Midbrain (tissue), 1 donor: ENCODE measurements at places on chromosomes 11 and 22.

DNA sequence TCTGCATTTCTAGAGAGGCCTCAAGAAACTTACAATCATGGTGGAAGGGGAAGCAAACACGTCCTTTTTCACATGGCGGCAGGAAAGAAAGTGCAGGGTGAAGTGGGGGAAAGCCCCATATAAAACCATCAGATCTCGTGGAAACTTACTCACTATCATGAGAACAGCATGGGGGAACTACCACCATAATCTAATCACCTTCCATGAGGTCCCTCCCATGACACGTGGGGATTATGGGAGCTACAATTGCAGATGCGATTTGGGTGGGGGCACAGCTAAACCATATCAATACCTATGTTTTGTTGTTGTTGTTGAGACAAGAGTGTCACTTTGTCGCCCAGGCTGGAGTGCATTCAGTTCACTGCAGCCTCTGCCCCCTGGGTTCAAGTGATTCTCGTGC lies 29.9 kb downstream of the SFI1 start:
- no peak for DNase-seq

GRCh38 chr11:33893711-33894397 lies 2.0 kb upstream of the LMO2 start:
- peak; percentile 15 for DNase-seq

GRCh38 chr22:17570851-17571631 lies 7.7 kb downstream of the SLC25A18 start:
- DNase-seq: peak; percentile 82

DNA sequence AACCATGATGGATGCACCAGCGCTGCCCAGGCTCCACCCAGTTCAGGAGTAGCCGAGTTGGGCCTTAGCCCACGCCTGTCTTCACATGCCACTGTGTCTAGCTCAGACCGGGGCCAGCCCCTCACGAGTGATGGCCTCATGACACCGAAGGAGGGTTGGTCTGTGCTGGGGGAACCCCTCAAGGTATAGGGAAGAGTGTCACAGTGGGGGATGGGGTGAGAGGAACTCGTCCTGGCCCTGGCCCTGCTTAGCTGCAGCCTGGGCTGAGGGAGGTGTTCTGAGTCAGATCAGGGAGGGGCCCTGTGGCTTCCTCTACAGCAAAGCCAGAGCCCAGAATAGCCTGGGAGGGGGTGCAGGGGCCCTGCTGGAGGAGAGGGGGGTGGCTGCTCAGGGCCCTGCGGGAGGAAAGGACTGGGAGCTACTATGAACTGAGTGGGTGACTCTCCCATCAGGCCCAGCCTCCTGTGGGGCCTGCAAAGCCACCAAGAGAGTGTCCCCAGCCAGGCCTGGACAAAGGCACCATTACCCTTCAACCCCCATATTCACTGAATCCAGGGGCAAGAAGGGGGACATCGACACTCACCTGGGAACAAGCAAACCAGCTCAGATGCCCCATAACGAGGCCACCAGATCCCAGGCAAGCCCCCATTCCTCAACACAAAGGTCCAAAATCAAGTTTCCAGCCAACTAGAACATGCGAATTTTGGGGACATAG lies 41.2 kb downstream of the IGLL5 start:
- DNase-seq: no peak

- no peak for DNase-seq
Observed at GRCh38 chr22:36863979-36864378, 3.2 kb downstream of the NCF4 start.

DNA sequence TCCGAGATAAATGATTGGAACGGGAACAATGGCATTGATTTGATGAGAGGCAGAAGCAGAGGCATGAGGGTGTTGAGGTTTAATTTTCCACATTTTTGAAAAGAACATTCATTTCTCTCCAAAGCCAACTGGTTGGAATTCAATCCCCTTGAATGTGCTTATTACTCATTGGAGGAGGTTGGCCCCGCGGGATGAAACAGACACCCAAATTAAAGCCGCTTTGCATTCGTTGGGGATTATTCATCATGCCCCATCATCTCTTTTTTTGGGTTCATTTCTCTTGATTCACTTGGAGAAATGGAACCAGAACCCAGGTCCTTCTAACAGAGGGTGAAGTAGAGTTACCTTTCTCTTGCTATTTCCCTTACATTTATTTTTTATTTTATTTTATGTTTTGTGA lies 47.6 kb upstream of the PARVG start:
- no peak for DNase-seq

DNA sequence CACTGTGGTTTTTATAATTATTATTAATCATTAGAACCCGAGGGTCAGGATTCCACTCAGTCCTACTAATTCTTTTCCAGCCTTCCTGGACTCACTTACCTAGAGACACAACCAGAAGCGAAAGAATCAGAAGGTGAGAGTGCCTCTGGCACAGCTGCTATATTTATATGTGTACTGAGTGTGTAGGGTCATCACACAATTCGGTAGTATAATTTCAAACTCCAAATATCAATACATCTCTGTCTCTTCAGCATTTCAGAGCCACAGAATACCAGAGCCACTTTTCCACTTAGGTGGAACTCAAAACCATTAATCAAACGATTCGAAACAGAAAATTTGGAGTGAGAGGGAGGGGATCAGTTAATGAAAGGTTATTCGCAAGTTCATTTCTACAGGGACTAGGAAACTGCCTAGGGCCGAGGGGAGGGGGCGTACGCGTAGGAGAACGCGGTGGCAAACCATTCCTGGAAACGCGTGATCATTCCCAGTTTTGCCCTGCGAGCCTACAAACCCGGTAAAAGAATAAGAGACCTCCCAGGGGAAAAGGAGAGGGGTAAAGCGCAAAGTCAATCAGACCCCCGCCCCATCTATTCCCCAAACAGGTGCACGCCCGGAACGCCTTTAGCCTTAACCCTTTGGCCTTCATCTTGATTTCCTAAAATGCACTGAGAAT lies 5.4 kb downstream of the BSX start:
- DNase-seq: no peak

DNA sequence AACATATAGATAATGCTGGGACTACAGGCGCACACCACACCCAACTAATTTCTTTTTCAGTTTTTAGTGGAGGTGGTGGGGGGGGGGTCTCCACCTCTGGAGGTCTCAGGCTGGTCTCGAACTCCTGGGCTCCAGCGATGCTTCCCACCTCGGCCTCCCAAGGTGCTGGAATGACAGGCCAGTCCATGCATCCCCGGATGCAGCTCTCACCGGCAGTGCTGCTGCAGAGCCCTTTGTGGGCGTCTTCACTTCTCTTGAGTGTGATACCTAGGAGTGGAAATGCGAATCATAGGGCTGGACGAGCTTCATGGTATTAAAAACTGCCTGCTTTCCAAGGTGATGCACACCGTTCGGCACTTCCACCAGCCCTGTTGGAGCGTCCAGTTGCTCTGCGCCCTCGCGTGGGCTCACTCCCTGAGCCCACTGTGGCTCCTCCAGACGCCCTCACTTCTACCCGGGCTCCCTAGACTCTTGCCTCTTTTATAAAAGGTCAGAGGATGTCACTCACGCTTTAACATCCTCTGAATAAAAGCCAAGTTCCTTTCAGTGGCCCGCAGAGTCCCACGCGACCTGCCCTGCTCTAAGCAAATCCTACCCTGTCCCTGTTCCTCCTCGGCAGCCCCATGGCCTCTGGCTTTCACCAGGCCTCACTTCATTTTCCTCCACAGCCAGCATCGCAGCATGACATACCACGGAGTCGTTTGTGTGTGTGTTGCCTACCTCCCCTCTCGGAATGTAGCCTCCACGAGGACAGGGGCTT lies 837 bp upstream of the BID start:
- no peak for DNase-seq

DNA sequence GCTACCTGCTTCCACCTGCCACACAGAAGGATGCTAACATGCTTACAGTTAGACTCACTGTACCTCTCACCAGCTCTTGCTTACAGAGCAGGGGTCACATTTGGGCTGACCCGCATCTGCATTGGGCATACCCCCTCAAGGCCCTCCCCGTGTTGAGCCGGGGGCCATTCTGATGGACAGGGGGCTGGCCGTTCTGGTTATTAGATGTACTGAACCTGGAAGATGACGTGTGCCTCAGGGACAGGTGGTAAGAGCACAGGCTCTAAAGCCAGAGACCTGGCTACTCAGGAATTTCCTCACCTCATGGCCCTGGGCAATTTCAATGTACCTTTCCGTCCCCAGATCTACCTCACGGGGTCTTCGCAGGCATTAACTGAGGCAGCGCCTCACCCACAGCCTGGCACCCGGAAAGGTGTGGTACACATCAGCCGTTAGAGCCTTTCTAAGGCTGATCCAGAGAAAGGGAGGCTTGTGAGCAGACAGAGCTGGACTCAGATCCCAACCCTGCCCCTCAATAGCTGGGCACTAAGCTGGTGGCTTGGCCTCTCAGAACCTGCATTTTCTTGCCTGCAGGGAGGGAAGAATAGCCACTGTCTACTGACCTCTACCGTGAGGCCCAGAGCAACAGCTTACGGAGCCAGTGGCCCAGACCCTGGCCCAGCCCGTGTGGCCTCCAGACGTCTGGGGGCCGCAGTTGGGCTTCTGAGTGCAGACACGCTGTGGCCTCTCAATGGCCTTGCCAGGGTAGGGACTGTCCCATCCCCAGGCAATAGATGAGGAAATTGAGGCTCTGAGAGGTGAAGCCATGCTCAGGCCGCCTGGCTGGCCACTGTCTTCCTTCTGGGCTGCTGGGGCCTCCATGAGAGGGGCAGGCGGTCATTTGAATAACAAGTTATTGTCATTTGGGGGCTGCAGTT lies 100.6 kb downstream of the MORC2 start:
- no peak for DNase-seq

DNA sequence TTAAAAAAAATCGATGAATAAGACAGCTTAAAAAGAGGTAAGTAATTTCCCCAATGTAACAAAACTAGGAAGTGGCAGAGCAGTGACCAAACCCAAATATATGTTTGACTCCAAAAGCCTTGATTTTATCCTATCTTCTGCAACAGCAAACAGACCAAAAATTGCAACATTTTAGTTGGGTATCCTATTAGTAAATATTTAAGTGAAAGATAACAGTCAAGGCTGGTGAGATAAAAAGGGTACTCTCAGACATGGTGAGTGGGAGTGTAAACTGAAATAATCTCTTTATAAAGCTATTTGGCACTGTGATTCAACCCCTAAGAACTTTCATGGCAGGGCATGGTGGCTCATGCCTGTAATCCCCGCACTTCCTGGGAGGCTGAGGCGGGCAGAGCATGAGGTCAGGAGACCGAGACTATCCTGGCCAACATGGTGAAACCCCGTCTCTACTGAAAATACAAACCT lies 1.9 kb upstream of the RDX start:
- DNase-seq: no peak

DNA sequence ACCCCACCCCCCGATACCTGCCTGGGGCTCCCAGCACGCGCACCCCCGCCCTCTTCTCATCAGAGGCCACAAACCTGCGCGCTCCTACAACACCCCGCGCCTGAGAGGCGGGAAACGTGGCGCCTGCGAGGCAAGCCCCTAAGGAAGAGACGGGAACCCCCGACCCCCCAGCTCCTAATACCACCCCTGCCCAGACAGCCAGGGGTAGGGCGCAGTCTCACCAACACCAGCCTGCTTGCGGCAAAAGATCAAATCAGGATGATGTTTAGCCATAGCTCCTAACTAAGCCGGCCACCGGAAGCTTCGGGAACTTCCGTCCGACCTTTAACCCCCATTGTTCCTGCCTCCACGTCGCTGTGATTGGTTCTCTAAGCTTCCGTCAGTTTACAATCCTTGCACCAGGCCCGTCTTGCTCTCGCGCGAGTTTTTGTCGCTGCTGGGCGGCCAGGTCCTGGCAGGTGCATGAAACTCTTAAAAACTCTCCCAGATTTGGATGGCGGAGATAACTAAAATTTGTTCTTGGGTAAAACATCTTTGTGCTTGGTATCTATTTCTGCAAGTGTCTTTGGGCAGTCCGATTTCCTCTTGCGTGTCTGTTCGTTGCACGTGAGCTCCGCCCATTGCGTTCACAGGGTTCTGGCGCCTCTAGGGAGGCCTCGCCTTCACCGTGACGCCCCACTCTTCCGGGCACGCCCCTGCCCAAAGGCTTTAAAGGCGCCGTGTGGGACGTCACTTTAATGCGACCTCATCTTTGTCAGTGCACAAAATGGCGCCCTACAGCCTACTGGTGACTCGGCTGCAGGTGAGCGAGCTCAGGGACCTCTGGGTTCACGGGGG lies at the start of the genes ACO2 and PHF5A:
TSS of gene ACO2 (plus strand) at position 737 of the 837 bp plus-strand sequence. CDS start at position 767, 30 bp downstream.
TSS of gene PHF5A (minus strand) at position 312 of the 837 bp plus-strand sequence. CDS start at position 273, 39 bp downstream.
- peak; percentile 100 for DNase-seq

GRCh38 chr11:92501066-92501739 lies 276.6 kb downstream of the FAT3 start:
- DNase-seq: no peak

DNA sequence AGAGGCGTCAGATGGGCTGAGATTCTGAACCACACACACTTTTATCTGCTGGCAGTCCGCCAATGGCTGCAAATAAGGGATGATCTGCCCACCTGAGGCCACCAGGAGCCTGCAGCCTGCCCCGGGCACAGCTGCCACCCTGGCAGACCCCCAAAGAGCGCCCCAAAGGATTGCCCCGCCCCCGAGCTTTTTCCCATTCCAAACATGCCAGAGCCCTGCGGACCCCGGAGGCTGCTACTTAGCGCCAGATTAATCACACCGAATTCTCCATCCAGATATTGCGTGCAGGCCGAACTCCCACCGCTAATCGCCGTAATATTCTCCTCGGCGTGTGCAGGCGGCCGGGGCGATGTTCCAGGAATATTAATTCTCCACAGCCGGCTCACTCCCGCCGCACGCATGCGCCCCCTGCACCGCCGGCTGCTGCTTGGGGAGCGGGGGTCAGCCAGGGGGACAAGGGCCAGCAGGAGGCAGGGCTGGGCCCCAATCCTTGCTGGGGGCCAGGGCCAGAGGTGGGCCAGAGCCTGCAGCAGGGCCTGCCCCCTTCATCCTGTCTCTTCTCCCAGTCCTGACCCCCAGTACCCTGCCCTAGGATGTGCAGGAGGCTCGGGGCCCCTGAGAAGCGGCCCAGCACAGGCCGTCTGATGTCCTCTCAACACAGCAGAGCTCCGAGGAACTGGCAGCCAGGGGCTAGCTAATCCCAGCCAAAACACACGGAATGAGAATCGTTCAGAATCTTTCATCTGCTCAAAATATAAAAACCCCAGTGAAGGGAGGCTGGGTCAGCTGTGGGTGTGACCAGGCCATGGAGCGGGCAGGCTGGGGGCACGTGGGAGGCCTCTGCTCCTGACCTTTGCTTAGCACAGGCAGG lies 19.5 kb upstream of the TCF20 start:
- peak; percentile 34 for DNase-seq
